GM12878 (cell line): ENCODE measurements at places on chromosomes 13 and 19.
A peak's percentile ranks its signal among the peaks of the same experiment; 100 is the strongest.

- H3K4me3 ChIP-seq, result peak within 1 kb of the TSS; percentile 70
- peak within 1 kb of the TSS; percentile 76 for H3K27ac ChIP-seq
Measured at GRCh38 chr13:97221989-97222700, at the start of gene MBNL2. Gene MBNL2, plus strand, starts transcription at chr13:97222333. Its CDS starts 53,903 bp downstream, at chr13:97276236.

GRCh38 chr13:75195495-75196146, 286.3 kb downstream of the TBC1D4 start:
- no peaks in the 10 kb centered on the region for H3K27me3 ChIP-seq
- no peak overlapping the region for H3K4me3 ChIP-seq
- no peak overlapping the region for H3K27ac ChIP-seq
- no peaks in the 10 kb centered on the region for H3K4me1 ChIP-seq
- no peak for DNase-seq

DNA sequence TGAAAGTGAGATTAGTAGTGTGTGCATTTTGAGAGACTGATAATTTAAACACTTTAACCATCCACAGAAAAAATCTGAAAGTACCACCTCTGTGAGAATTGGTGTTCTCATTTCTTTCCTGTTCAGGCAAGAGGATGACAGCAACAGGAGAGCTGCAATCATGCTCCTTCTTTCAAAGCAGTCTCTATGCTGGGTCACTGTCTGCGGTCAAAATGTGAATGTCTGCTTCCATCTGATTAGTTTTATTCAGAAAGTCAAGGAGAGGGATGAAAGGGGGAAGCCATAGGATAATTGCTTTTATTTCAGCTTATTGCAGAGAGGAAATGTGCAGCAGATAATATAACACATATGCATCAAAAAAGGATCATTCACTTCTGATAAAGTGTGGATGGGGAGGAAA, 314.0 kb upstream of the GPC6 start:
- H3K36me3 ChIP-seq, result no peaks in the 10 kb centered on the region
- DNase-seq, result no peak
- no peak overlapping the region for H3K4me3 ChIP-seq
- H3K27me3 ChIP-seq, result no peaks in the 10 kb centered on the region

GRCh38 chr13:46598140-46598819, 45.3 kb downstream of the LRCH1 start:
- peak overlapping the region; percentile 48; the same call in 1 of the 2 replicates for H3K4me3 ChIP-seq
- H3K36me3 ChIP-seq, result 0 out of 2 replicates have a peak, but pooled peaks cover 3% of the 10 kb centered on the region
- no peak for DNase-seq
- no peaks in the 10 kb centered on the region for H3K27me3 ChIP-seq
- H3K27ac ChIP-seq, result peak overlapping the region; percentile 62

GRCh38 chr19:30692879-30693503, 320.8 kb downstream of the ZNF536 start:
- no peaks in the 10 kb centered on the region for H3K27me3 ChIP-seq
- no peaks in the 10 kb centered on the region for H3K4me1 ChIP-seq
- H3K36me3 ChIP-seq, result no peaks in the 10 kb centered on the region
- H3K27ac ChIP-seq, result no peak overlapping the region
- H3K4me3 ChIP-seq, result no peak overlapping the region
- no peak for DNase-seq

GRCh38 chr19:16671652-16672274, 10.8 kb downstream of the TMEM38A start:
- H3K27me3 ChIP-seq, result no peaks in the 10 kb centered on the region
- no peak for DNase-seq
- no peaks in the 10 kb centered on the region; the same call in 1 of the 2 replicates for H3K36me3 ChIP-seq
- no peaks in the 10 kb centered on the region for H3K4me1 ChIP-seq
- H3K27ac ChIP-seq, result no peak overlapping the region

GRCh38 chr13:21336609-21337349, 122.3 kb downstream of the ZDHHC20 start:
- no peak overlapping the region for H3K4me3 ChIP-seq
- no peak for DNase-seq
- H3K4me1 ChIP-seq, result no peaks in the 10 kb centered on the region

- H3K27me3 ChIP-seq, result no peaks in the 10 kb centered on the region
- H3K4me3 ChIP-seq, result peak overlapping the region; percentile 99
- peaks cover 3% of the 10 kb centered on the region for H3K36me3 ChIP-seq
- DNase-seq, result no peak
Measured at GRCh38 chr19:4911314-4911713, 2.0 kb downstream of the UHRF1 start.

DNA sequence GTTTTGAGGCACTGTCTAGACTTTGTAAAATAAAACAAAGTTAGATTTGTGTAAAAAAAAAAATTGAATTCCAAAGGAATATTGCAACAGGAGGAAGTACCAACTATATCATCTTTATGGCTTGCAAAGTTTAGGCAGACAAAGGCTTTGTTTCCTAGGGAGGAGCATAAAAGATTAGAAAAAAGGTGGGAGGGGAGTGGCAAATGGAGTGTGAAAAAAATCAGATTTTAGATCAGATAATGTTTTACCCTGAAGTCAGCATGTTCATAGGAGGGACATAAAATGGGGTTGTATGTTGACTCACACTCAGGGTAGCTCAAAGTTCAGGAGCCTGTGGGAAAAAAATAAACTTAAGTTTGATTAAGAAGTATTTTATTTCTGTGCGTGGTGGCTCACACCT, 3.7 kb downstream of the ZNF85 start:
- H3K27ac ChIP-seq, result no peak overlapping the region
- no peak for DNase-seq
- H3K36me3 ChIP-seq, result no peaks in the 10 kb centered on the region
- H3K4me1 ChIP-seq, result no peaks in the 10 kb centered on the region

DNA sequence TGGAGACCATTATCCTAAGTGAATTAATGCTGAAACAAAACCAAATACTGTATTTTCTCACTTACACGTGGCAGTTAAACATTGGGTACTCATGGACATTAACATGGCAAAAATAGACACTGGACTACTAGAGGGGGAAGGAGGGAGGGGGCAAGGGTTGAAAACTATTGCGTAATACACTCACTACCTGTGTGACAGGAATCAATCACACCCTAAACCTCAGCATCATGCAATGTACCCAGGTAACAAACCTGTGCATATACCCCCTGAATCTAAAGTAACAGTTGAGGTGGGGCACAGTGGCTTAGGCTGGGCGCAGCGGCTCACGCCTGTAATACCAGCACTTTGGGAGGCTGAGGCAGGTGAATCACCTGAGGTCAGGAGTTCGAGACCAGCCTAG, 207.0 kb downstream of the TDRD3 start:
- H3K4me1 ChIP-seq, result no peaks in the 10 kb centered on the region
- DNase-seq, result no peak
- no peak overlapping the region for H3K4me3 ChIP-seq
- H3K27ac ChIP-seq, result no peak overlapping the region

- H3K36me3 ChIP-seq, result no peaks in the 10 kb centered on the region
- H3K27me3 ChIP-seq, result peaks cover 2% of the 10 kb centered on the region; the same call in 1 of the 2 replicates
- no peak overlapping the region for H3K27ac ChIP-seq
- no peak overlapping the region for H3K4me3 ChIP-seq
- peaks cover 9% of the 10 kb centered on the region for H3K4me1 ChIP-seq
- no peak for DNase-seq
Measured at GRCh38 chr19:47430041-47430802, 10.9 kb upstream of the MEIS3 start.

- DNase-seq, result no peak
- H3K27ac ChIP-seq, result no peak overlapping the region
- no peak overlapping the region for H3K4me3 ChIP-seq
- no peaks in the 10 kb centered on the region for H3K27me3 ChIP-seq
- H3K4me1 ChIP-seq, result no peaks in the 10 kb centered on the region
- H3K36me3 ChIP-seq, result no peaks in the 10 kb centered on the region
Measured at GRCh38 chr19:55423225-55424005, 15.8 kb upstream of the UBE2S start.

- no peak overlapping the region for H3K4me3 ChIP-seq
- no peak for DNase-seq
- H3K27me3 ChIP-seq, result no peaks in the 10 kb centered on the region
- H3K36me3 ChIP-seq, result no peaks in the 10 kb centered on the region
- no peak overlapping the region for H3K27ac ChIP-seq
Measured at GRCh38 chr19:29923653-29924052, 18.4 kb upstream of the URI1 start.

DNA sequence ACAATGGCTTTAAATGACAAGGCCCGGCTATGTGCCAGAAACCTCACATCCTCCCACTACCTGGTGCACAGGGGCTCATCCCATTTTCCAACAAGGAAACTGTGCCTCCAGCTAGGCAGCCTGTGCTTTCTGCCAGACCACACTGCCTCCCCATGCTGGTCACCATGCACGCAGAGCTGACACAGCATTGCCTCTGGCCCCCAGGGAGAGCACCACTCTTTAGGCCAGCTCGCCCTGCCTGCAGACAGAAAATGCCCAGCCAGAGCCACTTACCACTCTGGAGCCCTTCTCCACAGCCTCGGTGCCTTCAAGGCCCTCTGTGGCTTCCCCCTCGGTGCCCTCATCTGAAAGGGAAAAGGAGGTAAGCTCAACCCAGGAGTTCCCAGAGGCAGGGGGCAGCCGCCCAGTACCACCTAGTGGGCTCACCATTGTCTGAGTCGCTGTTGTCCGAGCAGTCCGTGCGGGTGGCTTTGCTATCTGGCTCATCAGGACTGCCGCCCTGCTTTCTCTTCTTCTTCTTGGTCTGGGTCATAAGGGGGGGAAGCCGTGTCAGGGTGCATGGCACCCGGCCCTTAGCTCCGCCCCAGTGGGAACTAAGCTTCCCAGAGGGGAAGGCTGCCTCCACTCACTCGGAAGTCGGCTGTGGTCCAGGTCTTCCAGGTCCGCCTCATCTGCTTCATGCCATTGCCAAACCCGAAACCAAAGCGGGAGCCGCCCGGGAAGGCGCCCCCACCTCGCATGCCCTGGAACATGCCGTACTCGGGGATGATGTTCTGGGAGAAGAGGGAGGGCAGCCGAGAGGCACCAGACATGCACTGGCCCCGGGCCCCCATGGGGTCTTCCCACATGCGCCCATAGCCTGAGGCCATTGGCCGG, 18.0 kb downstream of the AKAP8L start:
- DNase-seq, result no peak
- no peaks in the 10 kb centered on the region for H3K27me3 ChIP-seq
- H3K27ac ChIP-seq, result no peak overlapping the region
- H3K4me1 ChIP-seq, result no peaks in the 10 kb centered on the region

GRCh38 chr19:23993440-23993839, 78.8 kb downstream of the ZNF726 start:
- H3K36me3 ChIP-seq, result no peaks in the 10 kb centered on the region
- H3K4me1 ChIP-seq, result no peaks in the 10 kb centered on the region
- DNase-seq, result no peak
